ENCODE measurements at places on chromosomes 16 and 17.

DNA sequence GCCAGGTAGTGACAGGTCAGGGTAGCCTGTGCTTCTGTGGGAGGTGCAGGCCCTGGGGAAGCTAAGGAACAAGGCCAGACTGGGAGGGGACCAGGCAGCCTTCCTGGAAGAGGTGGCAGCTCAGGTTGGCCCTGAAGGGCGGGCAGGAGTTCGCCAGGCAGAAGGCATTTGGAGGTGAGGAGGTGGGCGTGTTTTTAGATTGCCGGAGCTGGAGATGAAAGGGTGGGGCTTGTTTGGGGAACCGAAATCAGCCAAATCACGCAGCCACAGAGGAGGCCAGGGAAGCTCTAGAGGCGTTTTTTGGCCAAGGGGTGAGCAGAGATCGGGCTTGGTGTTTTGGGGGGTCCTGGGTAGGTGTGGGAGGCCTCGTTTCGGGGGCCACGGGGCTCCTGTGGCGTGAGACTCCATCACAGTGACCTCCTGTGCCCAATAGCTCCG lies 7.6 kb downstream of the ADCY7 start:
- DNase-seq, result no peak

- DNase-seq, result no peak
Observed at GRCh38 chr16:83700918-83701317, 106.9 kb upstream of the HSBP1 start.

GRCh38 chr16:50519001-50519400 lies 29.2 kb upstream of the NKD1 start:
- no peak for DNase-seq

- DNase-seq, result no peak
Observed at GRCh38 chr16:52976539-52977167, 76.0 kb downstream of the CHD9NB start.

GRCh38 chr16:48958681-48959080 lies 323.0 kb downstream of the CBLN1 start:
- DNase-seq, result no peak

DNA sequence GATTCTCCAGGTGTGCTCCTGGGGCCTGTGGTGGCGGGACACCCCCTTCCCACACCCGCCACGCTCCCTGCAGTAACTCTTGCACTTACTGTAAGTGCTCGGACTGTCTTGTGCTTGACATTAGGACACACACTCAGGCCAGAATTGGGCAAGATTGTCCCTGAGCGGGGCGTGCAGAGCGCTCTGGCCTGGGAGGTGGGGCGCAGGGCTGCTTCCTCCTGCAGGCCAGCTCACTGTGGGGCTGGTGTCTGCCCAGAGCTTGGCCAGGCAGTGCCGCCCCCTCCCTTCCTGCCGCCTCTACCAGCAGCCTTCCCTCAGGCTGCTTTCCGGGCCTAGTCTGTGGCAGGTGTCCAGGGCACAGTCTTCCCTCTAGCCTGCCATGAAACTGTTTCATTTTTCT lies 6.1 kb upstream of the ATP6V0C start:
- DNase-seq, result no peak

DNA sequence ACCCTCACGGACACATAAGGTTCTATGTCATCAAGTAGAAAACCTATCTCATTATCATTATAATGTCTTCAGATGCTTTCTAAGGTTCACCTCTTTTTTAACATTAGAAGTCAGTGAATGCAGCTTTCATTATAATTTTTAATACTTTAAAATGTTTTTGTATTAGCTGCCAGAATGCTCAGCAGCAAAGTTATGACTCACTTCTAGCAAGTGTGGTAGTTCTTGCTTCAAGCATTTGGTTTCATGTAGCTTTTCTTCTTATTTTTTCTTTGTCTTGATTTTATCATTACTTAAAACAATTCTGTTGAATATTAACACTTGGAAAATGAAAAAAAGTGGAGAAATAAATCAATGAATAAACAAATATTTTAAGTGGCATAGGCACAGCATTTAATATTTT lies 23.4 kb downstream of the LPCAT2 start:
- no peak for DNase-seq

GRCh38 chr17:51245535-51245934 lies 14.3 kb downstream of the MBTD1 start:
- no peak for DNase-seq

DNA sequence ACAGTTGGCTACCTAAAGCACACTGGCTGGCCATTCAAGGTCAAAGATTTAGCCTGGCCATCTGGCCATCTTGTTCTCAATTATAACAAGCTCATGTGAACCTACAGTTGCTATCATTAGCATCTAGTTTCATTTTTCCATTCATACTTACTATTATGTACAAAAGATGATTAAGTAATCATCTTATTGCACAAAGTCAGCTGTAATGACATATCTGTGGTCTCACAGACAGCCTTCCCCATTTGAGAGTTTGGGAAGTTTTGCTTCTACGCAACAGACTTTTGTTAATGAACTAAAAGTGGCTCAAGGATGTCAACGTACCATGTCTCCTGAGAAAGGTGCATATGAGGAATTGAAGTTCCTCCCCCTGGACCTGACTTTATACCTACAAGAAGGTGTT lies 51.3 kb downstream of the HS3ST3B1 start:
- DNase-seq, result no peak

DNA sequence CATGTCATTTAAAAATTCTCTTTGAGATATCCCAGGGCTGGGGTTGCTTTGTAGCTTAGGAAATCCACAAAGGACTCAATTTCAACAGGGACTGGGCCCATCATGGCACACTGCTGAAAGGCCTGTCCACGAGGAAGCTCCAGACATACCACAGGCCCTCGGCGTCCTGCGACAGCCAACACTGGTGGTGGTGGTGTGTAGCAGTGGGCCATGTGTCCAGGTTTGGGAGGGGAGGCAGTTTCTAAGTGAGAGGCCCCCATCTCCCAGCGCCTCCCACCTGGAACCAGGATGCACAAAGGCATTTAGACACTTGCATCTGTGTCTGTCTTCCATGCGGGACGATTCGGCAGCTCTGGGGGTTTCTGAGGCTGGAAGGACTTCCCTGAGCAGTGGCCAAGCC lies 65.2 kb upstream of the ZNF423 start:
- DNase-seq, result no peak

DNA sequence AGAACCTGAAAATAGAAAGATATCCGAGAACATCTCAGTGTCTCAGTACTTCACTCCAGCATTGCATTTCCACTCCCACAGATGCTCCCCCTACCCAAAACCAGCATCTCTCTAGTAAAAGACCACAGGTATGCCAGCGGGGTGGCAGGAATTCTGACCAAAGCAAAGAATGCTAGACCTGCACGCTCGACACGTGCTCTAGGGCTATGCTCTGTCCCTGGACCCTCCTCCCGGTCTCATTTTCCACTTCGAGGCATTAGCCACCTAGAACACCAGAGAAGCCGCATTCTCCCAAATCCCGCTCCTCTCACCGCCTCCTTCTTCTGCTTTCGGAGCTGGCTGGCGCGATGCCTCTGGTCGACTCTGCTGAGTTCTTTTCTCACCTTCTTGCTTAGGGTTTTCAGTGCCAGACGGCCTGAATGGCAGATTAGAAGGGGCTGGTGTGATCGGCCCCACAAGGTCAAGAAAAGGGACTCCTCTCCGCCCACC lies 487 bp downstream of the TSR1 start:
- no peak for DNase-seq

DNA sequence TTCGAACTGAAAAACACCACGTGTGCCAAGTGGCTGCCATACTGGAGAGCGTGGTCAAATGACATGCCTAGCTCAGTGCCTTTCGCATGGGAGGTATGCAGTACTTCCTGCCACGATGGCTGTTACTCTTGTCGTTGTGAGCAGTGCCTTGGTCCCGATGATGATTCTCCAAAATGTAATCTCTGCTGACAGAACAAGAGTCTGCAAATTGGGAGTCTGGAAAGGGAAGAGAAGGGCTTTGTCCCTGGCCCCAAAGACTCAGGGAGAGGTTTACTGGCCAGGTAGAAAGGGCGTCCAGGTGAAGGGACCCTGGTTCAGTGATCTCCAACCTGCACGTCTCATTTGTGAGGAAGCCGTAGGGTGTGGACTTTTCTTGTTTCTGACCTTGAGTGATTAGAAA lies 336.6 kb downstream of the WWOX start:
- no peak for DNase-seq

DNA sequence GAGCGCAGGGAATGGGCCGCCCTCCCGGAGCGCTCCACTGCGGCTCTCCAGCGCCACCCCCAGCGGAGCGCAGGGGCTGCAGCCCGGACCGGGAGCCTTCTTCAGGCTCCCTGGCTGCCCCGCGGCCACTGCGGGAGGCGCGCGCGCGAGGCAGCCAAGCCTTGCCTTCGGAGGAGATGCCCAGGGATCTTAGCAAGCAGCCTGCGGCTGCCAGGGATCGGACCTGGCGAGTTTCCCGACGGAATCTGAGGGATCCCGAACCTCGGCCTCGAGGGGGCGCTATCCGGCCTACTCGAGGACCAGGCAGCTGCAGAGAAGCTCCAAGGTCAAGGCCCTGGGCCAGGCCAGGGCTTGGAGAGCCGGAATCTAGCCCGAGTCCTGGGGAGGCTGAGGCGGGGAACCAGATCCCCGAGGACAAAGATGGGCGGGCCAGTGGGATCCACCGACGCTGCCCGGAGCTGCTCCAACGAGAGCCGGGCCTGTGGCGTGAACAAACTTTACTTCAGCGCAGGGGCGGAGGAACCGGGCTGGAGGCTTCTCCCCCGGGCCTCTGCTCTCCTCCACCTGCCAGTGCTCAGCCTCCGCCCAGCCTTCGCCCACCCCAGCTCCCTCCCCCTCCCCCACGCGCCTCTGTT lies at the start of gene IRX6:
TSS of gene IRX6 (plus strand) at position 567 of the 635 bp plus-strand sequence. CDS start 889 bp downstream, outside the sequence.
- DNase-seq, result no peak

DNA sequence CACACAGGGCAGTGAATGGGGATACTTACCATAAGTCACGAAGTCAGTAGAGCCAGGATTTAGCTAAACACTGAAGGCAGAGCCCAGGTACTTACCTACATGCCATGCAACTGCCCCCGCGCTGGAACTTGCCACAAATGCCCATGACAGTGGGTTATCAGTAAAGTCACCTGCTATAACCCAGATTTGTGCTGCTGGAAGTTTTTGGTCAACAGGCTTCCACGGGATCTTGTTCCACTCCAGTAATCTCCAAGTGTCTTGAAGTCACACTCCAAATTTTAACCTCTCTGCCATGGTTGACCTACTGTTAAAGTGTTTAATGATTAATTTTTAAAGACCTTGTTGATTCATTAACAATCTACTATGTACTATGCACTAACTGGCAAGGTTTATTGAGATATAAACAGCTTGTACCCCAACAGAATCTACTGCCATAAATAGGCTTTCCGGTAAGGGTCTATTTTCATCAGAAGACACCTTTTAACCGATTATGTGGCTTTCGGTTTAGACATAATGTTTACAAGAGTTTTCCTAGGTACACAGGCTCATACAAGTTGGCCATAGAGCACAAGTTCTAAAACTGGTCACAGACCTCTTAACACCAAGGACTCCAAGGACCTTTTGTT lies 6.3 kb upstream of the SLC5A11 start:
- no peak for DNase-seq

DNA sequence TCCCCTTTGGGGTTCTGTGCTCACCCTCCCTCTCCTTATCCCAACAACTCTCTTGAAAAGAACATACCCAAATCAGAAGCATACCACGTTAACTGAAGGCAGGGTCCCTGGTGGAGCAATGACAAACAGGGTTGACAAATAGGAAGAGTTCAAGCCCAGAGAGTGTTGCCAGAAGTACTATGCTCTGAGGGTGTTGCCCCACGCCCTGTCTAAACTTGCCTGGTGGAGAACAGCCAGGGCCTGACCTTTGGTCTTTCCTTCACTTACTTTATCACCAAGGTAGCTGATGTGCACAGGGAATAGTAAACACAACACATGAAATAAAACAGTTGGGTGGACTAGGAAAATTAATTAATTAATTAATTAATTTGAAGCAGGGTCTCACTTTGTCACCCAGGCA lies 23.3 kb downstream of the ZNF75A start:
- DNase-seq, result no peak
